ENCODE measurements at places on chromosomes 5 and 9. TPM values are rescaled to one million over a fixed set of nuclear protein-coding genes. Genes with fewer than 3 reads are reported as not detected.

WDR38 gene
- polyA plus RNA-seq: 10.8 TPM

SNCAIP gene
- 35.8 TPM for polyA plus RNA-seq

GADD45G gene
- 16.7 TPM for polyA plus RNA-seq

TSC1 gene
- 46.1 TPM for polyA plus RNA-seq

ITGA1 gene
- polyA plus RNA-seq: 12.6 TPM

TICAM2 gene
- 3.3 TPM for polyA plus RNA-seq

C1QTNF3 gene
- polyA plus RNA-seq: 30.3 TPM

BTNL3 gene
- not detected for polyA plus RNA-seq

IFNA21 gene
- not detected for polyA plus RNA-seq

RORB gene
- 8.7 TPM for polyA plus RNA-seq

PTCD2 gene
- polyA plus RNA-seq: 9.6 TPM

IRX2 gene
- polyA plus RNA-seq: 18.4 TPM

GBA2 gene
- 109 TPM for polyA plus RNA-seq

TOR4A gene
- polyA plus RNA-seq: 2.1 TPM

KIF4B gene
- 0.14 TPM for polyA plus RNA-seq

CYFIP2 gene
- polyA plus RNA-seq: 160 TPM

BASP1 gene
- polyA plus RNA-seq: 581 TPM

ADAMTSL1 gene
- polyA plus RNA-seq: 25.3 TPM

KIF24 gene
- polyA plus RNA-seq: 3.7 TPM

TNFSF15 gene
- polyA plus RNA-seq: 0.49 TPM

YIPF5 gene
- 37.5 TPM for polyA plus RNA-seq

C9orf50 gene
- polyA plus RNA-seq: 0.59 TPM

EXOSC3 gene
- 28.0 TPM for polyA plus RNA-seq

LECT2 gene
- 1.7 TPM for polyA plus RNA-seq

SLCO4C1 gene
- 0.44 TPM for polyA plus RNA-seq

RNF20 gene
- 43.2 TPM for polyA plus RNA-seq

FAT2 gene
- 0.82 TPM for polyA plus RNA-seq

COL27A1 gene
- 21.9 TPM for polyA plus RNA-seq

ZNF462 gene
- polyA plus RNA-seq: 30.6 TPM

HTR4 gene
- polyA plus RNA-seq: 1.6 TPM

MARCOL gene
- polyA plus RNA-seq: 0.14 TPM

NNT gene
- polyA plus RNA-seq: 97.6 TPM

PCDHGB7 gene
- polyA plus RNA-seq: 47.2 TPM

FAM151B gene
- polyA plus RNA-seq: 4.2 TPM

KCNV2 gene
- 0.36 TPM for polyA plus RNA-seq

PTPRD gene
- polyA plus RNA-seq: 131 TPM

ASPN gene
- 12.5 TPM for polyA plus RNA-seq

CNTLN gene
- 7.4 TPM for polyA plus RNA-seq

SLF1 gene
- polyA plus RNA-seq: 15.3 TPM

PCDHA1 gene
- polyA plus RNA-seq: 9.7 TPM

IRGM gene
- polyA plus RNA-seq: 0.48 TPM

MYORG gene
- polyA plus RNA-seq: 36.2 TPM

SLC6A18 gene
- polyA plus RNA-seq: not detected

HTR1A gene
- polyA plus RNA-seq: 4.5 TPM

SLC2A6 gene
- polyA plus RNA-seq: 26.3 TPM

GABRP gene
- polyA plus RNA-seq: 0.66 TPM

PFN3 gene
- 1.00 TPM for polyA plus RNA-seq

MYO10 gene
- 49.1 TPM for polyA plus RNA-seq
